ENCODE measurements at places on chromosomes 5 and 9.

- DNase-seq, result no peak
Observed at GRCh38 chr5:5422819-5423515, 490 bp downstream of the ICE1 start.

- no peak for DNase-seq
Observed at GRCh38 chr5:78753093-78753531, 104.5 kb upstream of the LHFPL2 start.

DNA sequence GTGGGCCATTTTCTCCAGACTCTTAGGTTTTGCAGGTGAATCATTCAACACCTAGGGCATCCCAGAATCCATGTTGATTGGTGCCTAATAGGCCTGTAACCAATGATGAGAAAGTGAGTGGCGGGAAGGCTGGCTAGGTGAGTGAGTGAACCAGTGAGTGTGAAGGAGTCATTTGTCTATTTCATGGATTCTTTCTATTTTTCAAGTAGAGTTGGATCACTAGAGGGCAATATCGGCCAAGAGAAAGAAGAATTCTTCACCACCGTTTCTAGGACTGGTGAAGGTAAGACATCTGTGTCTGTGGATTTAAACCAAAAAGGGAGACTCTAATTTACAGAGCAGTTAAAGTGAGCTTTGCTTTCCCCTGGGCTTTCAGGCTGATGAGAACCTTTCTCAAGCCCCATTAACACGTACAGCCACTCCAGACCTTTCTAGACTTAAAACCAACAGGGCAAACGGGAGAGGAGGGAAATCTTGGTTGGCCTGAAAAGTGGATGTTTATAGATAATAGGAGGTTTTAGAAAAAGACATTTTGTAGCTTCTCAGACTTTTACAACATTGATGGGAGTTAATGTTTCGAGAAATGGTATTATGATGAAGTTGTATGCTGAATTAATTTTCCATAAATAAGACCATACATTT is 114.3 kb upstream of the IL12B start:
- peak; percentile 12 for DNase-seq

DNA sequence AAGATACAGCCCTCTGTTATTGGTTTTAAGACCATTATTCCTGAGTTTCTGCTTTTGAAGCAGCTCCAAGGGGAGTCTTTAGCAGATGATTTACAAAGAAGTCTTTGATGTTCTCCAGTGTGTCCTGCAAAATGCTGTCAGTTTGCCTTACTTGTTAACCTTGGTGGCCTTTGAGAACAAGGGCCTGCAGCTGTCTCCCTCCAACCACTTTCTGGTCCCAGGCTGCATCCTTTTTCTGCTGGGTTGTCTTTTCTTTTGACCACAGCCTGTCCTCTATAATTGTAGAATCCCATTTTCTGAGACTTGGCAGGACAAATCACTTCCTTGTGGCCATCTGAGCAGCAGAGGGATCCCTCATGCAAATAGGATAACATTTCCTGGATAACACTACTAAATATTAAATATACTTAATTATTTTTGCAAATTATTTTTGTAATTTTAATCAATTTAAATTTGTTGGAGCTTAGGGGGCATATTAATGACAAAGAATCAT is 281.4 kb downstream of the DMRT2 start:
- DNase-seq, result no peak

DNA sequence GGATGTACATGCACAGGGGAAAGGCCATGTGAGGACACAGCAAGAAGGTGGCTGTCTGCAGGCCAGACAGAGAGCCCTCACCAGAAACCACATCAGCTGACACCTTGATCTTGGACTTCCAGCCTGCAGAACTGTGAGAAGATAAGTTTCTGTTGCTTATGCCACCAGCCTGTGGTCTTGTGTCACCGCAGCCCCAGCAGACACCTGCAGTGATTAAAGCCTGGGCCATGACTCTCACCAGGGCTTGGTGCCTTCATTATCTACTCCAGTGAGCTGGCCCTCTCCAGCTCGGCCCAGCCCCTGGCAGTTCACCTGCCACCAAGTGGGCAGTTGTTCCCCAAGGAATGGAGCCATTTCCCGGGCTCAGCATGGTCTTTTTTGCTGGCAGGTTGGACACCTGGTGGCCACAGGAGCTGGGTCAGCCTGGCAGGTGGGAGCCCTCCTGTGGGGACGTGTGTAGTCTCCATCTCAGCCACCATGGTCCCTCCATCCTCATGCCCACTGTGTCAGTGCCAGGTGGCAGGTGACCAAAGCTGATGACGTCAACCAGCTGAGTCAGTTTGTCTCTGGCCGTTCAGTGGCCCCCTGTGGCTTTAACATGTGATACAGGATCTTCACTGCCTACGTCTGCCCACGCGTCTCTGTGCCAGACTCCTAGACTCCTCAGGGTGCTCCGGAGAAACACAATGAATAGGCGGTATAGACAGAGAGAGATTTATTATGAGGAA is 99.9 kb upstream of the PPP1R26 start:
- DNase-seq, result no peak

- no peak for DNase-seq
Observed at GRCh38 chr9:93001031-93001430, 53.7 kb downstream of the FGD3 start.

GRCh38 chr9:91246846-91247245 is 114.9 kb downstream of the AUH start:
- no peak for DNase-seq

- no peak for DNase-seq
Observed at GRCh38 chr9:114139071-114139470, 16.3 kb upstream of the COL27A1 start.

- DNase-seq, result no peak
Observed at GRCh38 chr9:18457510-18457909, 16.4 kb upstream of the ADAMTSL1 start.

DNA sequence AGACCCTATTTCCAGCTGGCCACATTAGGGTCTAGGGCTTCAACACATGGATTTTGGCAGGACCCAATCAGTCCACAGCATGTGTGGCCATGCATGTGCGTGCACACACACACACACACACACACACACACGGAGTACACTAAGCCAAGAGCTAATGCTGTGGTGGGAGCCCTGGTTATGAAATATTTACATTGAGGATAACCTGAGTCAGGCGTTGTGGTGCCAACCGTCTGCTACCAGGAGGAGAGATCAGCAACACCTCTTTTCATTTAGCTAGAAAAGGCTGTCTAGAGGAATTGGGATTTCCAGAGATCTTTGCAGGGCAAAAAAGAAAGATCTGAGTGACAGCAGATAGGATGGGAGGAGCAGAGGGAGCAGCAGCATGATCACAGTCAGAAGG is 141.5 kb downstream of the TRPM3 start:
- DNase-seq, result no peak

- DNase-seq, result peak; percentile 28
Observed at GRCh38 chr5:67244345-67244793, 47.8 kb upstream of the CD180 start.

- no peak for DNase-seq
Observed at GRCh38 chr9:115694014-115694413, 459.6 kb upstream of the PAPPA start.

DNA sequence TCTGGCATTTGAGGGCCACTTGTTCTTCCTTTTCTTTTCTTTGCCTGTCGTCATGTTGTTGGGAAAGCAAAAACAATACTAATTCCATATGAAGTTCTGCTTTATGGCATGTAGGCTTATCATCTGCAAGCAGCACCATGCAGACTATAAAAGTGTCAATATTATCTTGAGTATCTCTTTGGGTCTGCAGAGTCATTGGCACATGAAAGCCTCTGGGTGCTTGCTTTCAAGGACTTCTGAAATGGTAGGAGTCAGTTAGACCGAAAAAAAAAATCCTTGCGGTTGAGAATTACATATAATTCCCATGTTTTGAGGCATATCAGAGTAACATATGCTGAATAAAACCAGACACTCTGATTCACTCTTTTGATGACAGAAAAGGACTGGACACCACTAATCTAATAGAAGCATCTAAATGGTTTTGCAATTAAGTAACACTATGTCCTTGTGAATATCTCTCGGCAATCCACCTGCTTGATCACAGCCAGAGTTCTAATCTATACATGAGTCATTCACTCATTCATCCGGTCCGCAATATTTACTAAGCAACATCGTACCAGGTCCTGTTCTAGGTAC is 44.4 kb downstream of the GNAQ start:
- DNase-seq, result no peak

GRCh38 chr9:7081065-7081600 is 323.4 kb downstream of the KDM4C start:
- DNase-seq, result no peak

DNA sequence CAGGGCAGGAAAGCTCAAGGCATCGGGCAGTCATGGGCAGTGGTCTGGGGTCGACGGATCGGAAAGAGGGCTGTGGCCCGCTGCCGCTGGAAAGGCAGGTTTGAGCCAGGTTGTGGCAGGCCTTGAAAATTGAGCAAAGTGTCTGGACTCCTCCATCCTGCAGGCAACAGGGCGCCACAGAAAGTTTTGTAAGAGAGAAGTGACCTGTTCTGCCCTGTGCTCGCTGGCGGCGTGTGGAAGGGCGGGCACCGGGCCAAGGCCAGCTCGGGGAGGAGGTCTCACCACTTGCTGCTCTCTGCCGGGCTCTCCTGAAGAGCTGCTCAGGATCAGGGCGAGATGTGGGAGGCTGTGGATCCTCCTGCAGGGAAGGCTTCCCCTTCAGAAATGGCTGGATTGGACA is 41.4 kb upstream of the FAT2 start:
- no peak for DNase-seq

DNA sequence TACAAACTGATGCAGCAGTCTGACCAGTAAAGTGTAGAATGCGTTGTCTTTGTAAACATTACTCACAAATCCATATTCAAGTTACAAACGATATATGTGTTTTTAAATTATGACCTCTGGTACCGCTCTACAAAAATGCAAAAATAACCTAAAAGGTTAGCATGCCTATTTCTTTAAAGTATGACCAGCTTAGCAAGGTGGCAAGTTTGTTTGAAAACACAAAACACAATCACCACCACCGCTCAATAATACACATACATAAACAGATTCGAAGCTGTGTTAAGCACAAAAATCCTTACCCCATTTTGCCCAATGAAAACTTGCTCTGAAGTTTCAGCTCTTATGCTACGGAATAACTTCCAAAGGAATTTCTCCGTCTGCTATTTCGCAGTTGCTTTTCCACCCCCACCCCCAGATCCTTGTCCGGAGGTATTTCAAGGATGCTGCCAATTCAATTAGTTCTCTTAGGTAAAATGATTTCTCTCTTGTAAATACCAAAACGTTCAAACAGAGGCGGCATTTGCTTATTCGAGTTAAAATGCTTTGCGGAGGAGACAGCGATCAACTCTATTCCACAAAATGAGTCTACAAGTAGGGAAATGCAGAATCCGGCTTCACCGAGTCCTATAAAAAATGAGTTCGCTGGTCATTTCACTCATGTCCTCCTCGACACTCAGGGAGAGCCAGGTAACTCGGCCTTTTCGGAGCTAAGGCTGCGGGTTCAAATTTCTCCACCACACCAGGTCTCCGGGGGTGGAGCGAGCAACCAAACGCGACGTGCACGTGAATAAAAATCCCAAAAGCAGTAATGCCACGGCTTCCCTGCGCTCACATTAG is 1.2 kb downstream of the HOMER1 start:
- peak; percentile 35 for DNase-seq

DNA sequence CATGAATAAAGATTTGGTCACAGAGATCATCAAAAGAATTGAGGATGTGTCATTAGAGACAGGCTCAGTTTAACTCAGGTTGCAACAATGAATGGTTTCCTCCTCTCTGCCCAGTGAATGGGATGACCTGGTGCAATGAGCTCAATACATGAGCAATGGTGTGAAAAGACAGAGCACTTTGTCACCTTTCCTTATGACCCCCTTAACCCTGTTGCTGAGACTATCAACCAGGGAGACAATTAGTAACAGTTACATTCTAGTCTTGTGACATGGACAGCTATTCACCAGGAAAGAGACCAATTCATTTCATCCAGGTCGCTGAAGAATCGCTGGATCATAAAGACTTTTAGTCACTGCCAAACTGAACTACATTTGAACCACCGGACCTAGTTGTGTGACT is 19.9 kb upstream of the CDH6 start:
- no peak for DNase-seq

DNA sequence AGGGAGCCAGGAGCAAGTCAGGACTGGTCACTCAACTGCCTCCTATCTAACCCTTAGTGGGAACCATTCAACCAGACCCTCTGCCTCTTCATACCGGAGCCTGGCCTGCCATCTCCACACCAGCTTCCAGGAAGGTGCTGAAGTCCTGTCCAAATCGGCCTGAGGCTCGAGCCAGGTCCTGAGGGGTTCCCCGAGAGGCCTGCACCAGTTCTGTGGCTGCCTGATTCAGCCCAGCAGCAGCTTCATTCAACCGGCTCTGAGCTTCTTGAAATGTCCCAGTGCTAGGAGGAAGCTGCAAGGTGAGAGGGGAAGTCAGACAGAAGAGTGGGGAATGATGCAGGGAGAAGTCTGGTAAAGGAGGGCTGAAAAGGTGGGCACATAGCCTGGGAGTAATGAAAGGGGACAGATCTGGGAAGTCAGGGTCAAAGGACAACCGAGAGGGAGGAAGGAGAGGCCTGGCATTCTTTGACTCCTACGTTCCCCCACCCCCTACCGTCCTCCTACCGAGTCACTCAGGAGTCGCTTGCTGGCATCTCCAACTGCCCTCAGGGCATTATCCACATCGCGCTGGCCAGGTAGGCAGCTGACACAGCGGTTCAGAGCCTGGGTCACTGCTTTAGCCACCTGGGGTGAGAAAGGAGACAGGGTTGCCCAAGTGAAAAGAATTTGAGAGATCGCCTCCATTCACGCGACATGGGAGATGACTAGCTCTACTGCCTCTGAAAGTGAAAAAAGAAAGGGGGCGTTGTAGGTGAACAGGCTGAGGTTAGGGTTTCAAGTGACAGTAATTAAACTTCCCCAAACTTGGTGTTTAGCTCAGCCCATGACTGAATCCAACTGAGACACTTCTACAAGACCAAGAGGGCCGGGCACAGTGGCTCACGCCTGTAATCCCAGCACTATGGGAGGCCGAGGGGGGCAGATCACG is 20.2 kb downstream of the TLN1 start:
- DNase-seq, result no peak

GRCh38 chr5:103373597-103374472 is 115.3 kb downstream of the MACIR start:
- DNase-seq, result no peak

DNA sequence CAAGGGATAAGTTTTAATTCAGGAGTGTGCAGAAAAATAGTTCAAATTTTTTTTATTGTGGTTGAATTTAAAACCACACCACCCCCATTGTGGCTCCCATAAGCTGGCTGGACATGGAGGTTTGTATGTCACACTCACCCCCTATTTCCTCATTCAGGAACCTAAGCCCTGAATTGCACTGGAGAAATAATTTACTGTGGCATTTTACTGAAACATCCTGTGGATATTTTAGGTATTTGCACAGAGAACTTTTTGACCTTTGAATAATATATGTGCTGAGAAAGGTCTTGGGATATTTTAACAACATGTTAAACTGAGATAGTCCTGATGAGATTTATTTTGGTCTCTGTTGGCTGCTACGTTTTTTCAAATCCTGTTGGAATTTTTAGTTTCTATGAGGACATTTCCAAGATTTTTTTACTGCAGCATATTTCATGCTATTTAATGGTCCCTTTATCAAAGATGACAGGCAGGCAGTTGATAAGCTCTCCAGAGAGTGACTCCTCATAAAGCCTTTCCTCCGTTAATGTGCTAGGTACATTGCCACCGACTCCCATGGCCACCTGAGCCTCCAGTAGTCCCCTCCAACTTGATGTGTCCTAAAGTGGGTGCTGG is 51.2 kb upstream of the PALM2AKAP2 start:
- DNase-seq, result no peak

All from HuH-7 (cell line).